Activated T-cell treated with anti-CD3 and anti-CD28 coated beads for 1 hour (primary cell): ENCODE measurements at places on chromosomes 3 and 15.

GRCh38 chr15:63553388-63553791 lies 43.8 kb upstream of the FBXL22 start:
- no peak for DNase-seq

- no peak for DNase-seq
Observed at GRCh38 chr3:150699068-150699639, 4.6 kb downstream of the ERICH6 start.

DNA sequence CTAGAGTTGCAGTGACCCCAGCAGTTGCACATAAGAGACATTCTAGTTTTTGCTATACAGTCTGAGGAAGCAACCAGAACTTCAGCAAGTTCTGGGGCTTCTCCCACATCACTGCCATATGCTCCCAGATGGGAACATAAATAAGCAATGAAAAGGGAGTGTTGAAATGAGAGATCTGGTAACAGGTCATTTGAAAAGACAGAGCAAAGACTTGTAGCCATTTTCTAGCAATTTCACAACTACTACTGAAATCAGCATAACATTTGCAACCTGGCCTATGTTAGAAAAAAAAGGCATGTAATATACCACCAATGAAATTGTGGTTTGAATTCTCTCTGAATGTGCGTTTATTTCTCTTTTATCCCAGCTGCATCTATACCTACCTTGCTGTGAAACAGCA lies 57.5 kb downstream of the NUDT16 start:
- DNase-seq: no peak

DNA sequence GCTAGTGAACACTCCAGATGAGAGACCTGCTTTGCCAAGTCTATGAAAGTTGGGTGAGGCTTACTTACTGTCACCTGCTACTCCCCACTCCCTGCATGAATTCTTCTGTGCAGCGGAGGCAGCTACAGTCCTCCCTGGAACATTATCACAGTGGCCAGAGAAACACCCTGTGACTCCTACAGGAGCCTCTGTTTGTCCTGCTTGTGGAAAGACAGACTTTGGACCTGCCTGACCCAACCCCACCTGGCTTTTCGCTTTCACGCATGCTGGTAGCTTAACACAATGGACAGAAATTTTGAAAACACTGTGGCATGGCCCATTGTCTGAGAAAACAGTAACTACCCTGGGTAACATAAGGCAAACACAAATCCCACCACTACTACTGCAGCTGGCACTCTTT lies 1565.5 kb upstream of the CADM2 start:
- no peak for DNase-seq

DNA sequence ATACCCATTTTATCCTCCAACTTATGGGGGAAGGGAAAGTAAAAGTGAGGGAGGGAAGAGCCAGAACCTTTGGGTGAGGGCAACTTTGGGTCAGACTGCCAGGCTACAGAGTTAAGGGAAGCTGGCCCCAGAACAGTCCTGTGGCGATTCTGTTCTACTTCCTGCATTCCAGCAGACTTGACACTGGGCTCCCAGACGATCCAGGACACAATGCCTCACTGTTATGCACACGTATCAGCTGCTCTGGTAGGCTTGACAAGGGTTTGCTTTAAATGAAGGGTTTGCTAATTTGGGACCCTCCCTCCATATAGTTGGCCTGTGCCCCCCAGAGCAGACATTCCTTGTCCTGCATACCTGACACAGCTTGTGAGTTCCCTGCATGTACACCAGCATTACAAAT lies 10.7 kb downstream of the GORASP1 start:
- no peak for DNase-seq

GRCh38 chr3:24069045-24069444 lies 124.0 kb downstream of the NR1D2 start:
- no peak for DNase-seq
